Renal cortical epithelial cell (primary cell): ENCODE measurements at places on chromosomes 2 and 18.

- no peak for DNase-seq
These were observed 15.5 kb downstream of the REG3G start for GRCh38 chr2:79041032-79041448.

GRCh38 chr2:128236491-128237035, 82.1 kb downstream of the HS6ST1 start:
- peak; percentile 16 for DNase-seq

DNA sequence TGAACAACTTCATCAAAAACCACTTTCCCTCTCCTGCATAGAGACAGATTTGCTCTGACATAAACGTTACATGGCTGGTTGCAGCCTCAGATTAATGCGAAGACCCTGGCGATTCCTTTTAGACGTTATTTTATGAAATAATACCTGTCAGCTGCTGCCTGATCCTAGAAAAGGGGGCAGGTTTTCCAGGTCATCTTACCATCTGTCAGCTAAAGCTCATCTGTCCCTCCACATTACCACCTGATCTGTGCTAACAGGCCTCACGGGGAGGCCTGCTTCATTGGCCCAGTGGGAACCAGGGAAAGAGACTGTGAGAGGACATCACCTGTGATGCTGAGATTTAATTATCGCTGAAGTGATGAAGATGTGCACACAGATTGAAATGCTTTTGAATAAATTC, 261.0 kb downstream of the ARHGAP15 start:
- no peak for DNase-seq

- no peak for DNase-seq
These were observed 27.2 kb downstream of the OXER1 start for GRCh38 chr2:42736598-42737322.

DNA sequence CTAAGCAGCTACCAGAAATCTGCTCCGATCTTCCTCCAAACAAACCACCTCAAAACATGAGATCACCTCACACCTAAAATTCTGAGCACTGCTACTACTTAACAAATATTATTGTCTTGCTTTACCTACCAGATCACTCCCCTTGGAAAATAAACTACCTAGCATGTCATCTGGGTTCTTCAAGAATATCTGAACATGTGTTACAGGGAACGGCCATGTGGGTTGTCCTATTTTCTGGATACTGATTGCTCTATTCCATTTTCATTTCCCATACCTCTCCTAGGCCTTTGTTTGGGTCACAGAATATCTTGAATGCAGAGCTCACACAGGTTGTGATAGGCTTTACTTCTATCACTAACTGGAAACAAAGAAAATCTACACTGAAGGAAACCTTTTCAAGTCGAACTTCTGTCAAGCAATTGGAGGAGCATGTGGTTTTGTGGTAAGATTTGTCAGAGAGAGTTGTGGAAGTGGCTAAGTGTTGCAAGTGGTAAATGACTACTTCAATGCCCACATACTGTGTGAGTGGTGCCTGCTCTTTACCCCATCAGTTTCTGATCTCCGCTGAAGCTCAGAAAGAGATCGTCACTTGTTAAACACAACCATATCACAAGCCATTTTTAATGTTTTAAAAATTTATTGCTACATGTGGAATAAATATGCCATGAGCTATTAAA, 739.1 kb upstream of the ZEB2 start:
- DNase-seq = peak; percentile 81

DNA sequence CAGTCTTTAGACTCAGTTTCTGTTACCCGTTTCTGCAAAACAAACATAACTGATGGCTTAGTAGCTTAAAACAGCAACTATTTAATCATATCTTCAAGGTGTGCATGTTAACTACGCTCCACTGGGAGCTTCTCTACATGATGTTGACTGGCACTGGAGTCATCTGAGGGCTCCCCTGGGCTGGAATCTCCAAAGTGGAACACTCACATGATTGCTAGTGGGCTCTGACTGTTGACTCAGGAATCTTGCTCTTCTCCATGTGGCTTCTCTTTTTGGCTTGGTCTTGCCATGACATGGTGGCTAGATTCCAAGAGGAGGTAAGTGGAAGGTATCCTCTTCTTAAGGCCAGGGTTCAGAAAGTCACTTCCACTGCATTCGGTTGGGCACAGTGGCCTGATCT, 160.8 kb downstream of the PMAIP1 start:
- peak; percentile 74 for DNase-seq

DNA sequence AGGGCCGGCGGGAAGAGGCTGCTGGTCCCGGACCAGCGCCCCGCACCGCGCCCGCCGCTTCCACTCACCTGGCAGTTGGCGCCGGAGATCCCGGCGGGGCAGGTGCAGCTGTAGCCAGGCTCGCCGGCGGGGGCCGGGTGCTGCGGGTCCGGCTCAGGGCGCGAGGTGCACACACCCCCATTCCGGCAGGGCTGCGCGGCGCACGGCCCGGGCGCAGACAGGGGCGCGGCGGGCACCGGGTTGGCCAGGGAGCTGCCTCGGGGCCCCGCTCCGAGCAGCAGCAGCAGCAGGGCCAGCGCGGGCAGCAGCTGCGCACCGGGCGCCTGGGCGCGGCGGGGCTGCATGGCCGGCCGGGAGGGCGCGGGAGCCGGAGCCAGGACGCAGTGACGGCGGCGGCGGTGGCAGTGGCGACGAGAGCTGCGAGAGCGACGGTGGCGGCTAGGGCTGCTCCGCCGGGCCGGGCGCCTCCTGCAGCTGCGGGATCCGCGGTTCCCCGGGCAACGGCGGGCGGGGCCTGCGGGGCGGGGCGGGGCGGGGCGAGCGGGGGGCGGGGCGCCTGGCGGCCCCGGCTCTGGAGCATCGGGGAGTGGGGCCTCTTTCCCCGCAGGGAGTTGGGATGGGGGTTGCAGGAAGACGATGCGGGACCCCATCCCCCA, at the start of gene DNER:
DNER (minus strand) TSS at position 476 of the 656 bp plus-strand sequence; CDS start at position 344, 132 bp downstream.
- no peak for DNase-seq

- DNase-seq = peak; percentile 21
These were observed 784 bp downstream of the ROCK1 start for GRCh38 chr18:21110713-21111345.

GRCh38 chr2:109084341-109084740, 44.7 kb upstream of the SH3RF3 start:
- DNase-seq = no peak

- peak; percentile 75 for DNase-seq
These were observed 634.5 kb downstream of the ZEB2 start for GRCh38 chr2:143885461-143885860.

GRCh38 chr2:101272045-101272784, 19.5 kb downstream of the CNOT11 start:
- peak; percentile 69 for DNase-seq

DNA sequence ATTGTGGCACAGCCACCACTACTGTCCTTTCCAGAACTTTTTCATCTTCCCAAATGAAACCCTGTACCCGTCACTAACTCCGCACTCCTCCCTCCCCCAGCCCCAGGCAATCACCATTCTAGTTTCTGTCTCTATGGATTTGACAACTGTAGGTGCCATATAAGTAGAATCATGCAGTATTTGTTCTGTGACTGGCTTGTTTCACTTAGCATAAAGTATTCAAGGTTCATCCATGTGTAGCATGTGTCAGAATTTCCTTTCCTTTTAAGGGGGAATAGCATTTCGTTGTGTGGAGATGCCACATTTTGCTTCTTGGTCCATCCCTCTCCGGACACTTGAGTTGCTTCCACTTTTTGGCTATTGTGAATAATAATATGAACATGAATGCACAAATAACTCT, 842 bp upstream of the CKAP2L start:
- no peak for DNase-seq
